Fibroblast of skin of scalp (primary cell): ENCODE measurements at places on chromosomes 6 and 20.

- DNase-seq: no peak
Observed at GRCh38 chr6:31287619-31288018, 15.7 kb upstream of the HLA-C start.

DNA sequence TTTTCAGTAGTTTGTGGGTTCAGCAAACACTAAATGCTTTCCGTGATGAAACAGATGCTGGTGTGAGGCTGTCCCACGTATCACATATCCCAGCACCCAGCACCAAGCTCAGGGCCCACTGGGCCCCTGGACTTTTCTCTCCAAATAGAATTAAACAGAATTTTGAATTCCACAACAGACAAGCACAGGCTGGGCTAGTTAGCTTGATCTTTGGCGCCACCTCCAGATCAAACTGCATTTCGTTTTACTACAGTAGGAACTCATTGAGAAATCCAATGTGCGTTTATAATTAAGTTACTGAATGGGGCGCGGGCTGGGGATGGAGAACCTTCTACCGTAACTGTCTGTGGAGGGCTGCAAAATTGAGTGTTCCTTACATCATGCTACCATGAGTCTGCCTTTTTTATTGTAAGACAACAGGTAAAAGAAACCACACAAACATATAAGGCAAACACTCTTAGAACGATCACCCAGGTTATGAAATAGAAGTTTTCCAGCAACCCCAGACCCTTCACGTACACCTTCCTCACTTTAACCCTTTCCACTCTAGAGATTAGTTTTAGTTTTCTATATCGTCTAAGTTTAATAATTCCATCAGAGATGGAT is 107.8 kb downstream of the ZFP64 start:
- DNase-seq: peak; percentile 70

DNA sequence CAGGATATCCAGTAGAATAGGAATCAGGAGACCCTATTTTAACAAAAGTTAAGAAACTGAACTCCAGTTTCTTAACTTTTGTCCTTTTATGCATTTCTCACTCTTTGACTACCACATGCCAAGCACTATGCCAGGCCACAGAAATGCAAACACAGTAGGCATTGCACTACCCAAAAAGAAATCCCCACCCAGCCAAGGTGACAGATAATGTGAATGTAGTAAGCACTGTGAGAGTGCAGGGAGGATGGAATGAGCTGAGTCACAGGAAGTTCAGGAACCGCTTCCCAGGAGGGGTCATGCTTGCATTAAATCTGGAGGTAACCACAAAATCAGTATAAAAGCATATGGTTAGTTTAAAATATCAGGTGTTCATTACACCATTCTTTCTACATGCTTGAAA is 20.1 kb upstream of the FAM83C start:
- DNase-seq: peak; percentile 87

GRCh38 chr6:43678341-43678740 is 9.2 kb downstream of the MRPS18A start:
- DNase-seq: no peak
